Neural progenitor cell (in vitro differentiated cells): ENCODE measurements at places on chromosomes 13 and 19.

DNA sequence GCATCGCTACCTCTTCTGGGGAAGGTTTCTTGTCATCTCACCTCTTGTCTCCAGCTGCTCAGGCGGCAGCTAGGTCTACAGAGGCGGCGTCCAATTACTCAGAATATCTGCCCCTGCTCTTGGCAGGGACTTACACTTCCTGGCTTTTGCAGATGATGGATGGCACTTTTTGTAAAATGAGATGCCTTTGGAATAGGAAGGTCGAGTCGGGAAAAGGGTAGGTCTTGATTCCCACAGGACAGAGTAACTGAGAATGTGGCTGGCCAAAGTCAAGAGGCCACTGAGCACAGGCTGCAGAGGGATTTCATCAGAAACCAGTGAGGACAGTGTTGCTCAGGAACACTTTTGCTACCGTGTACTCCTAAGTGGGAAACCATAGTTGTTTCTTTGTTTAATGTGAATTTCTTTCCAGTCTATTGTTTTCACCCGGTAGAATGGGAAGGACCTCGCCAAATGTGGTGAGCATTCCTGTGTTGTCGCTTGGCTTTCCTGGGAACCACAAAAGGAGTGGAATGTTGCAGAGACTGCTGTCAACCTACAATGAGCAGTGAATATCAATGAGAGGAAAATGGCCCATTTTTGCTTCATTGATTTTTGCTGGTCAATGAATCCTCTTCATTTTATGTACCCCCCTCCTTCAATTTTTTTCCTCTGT, 383.7 kb downstream of the HS6ST3 start:
- DNase-seq: peak; percentile 49

GRCh38 chr13:46631179-46631542, 78.2 kb downstream of the LRCH1 start:
- DNase-seq: no peak

- no peak for DNase-seq
Observed at GRCh38 chr13:18948012-18948663, 233.5 kb downstream of the TUBA3C start.

DNA sequence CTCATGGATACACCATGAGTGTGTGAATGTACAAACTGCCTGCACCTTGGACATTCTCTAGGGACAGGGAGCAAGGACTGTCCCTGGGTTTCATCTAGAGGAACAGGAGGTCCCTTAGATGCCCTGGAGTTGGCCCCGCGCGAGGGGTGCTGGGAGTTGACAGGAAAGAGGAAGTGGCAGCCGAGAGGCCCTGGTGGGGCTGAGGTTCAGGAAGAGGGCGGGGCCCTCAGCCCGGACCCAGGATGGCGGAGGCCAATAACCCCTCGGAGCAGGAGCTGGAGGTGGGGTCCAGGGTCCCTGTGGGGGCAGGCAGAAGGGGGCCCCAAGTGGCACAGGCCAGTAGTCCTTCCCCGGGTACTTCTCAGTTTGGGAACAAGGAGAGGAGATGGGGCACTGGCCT, 6.9 kb downstream of the PKN1 start:
- no peak for DNase-seq

- DNase-seq: no peak
Observed at GRCh38 chr13:96650301-96650886, 343.9 kb downstream of the OXGR1 start.

GRCh38 chr19:55308281-55308680, 16.9 kb downstream of the TMEM150B start:
- DNase-seq: no peak

- DNase-seq: no peak
Observed at GRCh38 chr19:33414667-33415605, 41.4 kb downstream of the CEBPG start.

- DNase-seq: peak; percentile 63
Observed at GRCh38 chr19:1361601-1362386, 21.9 kb upstream of the NDUFS7 start.

- DNase-seq: peak; percentile 61
Observed at GRCh38 chr13:37914781-37915391, 45.3 kb upstream of the TRPC4 start.

DNA sequence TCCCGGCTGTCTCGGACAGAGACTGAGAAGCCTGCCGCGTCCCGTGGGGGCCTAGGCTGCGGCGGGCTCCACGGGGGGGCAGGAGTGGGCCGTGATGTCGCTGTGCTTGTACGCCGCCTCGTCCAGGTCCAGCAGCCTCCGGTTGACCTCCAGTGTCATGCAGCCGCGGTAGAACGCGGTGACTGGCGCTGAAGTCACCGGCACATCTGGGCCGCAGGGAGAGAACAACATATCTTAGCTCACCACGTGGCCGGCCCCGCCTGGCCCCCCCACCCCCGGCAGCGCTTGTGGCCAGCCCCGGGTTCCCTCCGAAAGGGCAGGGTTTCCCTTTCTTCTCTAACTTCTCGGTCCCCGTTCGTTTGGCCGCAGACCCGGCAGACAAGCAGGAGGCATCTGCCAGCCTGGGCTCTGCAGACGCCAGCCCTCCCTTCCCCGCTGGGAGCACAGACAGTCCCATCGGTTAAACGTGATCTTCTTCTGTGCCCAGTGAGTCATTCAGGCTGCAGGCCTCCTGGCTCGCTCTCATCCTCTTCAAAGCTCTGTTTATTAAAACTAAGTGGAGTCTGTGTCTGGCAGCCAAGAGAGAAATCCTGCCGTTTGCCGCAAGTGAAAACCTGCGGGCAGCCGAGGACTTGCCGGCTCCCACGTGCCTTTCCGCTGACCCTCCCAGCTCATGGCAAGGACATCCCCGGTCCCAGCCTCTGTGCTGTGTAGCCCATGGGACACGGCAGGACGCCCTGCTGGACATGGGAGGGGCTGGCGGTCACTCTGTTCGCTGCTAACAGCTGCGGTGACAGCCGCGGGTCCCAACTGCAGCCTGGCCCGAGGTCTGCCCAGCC, 42.8 kb downstream of the GAS6 start:
- no peak for DNase-seq

- no peak for DNase-seq
Observed at GRCh38 chr13:102817907-102818306, 19.0 kb downstream of the BIVM start.

DNA sequence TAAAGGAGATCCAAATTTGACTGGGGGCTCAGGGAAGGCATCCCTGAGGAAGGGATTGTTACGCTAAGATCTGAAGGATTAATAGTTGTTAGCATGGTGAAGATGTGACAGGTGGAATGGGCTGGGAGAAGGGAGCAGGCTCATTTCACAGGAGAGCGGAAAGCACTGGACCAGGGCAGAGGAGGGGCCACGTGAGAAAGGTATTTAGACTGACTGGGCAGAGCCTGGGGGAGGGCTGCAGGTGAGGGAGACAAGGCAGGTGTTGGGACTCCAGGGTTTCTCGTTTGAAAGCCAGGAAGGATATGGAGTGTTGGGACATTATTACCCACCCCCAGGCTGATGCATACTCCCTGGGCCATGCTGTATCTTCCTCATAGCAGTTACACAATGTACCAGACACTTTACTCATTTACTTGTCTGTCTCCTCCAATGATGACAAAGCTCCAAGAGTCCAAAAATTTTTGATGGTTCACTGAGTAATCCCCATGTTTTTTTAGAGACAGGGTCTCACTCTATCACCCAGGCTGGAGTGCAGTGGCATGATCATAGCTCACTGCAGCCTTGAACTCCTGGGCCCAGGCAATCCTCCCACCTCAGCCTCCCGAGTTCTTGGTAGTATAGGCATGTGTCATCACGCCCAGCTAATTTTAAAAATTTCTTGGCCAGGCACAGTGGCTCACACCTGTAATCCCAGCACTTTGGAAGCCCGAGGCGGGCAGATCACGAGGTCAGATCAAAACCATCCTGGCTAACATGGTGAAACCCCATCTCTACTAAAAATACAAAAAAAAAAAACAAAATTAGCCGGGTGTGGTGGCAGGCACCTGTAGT, 2.3 kb downstream of the TRAPPC6A start:
- no peak for DNase-seq

- DNase-seq: no peak
Observed at GRCh38 chr13:80329250-80329649, 11.7 kb downstream of the SPRY2 start.

DNA sequence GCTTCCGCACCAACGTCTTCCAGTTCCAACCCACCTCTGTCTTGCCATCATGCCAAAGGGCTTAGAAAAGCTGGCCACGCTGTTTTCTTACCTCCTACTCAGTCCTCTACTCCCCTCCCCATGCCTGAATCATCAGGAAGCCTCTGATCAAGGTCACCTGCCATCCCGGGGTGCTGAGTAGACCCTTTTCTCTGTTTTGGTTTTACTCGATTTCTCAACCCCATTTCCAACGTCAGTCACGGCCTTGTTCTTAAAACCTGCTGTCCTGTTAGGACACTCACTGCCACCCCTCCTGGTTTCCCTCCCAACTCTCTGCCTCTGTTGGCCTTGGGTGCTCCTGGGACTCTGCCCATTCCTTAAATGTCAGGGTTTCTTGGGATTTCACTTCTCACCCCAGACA, 350.1 kb downstream of the FOXO1 start:
- DNase-seq: no peak

- no peak for DNase-seq
Observed at GRCh38 chr19:50361290-50362029, 4.0 kb downstream of the NAPSA start.

DNA sequence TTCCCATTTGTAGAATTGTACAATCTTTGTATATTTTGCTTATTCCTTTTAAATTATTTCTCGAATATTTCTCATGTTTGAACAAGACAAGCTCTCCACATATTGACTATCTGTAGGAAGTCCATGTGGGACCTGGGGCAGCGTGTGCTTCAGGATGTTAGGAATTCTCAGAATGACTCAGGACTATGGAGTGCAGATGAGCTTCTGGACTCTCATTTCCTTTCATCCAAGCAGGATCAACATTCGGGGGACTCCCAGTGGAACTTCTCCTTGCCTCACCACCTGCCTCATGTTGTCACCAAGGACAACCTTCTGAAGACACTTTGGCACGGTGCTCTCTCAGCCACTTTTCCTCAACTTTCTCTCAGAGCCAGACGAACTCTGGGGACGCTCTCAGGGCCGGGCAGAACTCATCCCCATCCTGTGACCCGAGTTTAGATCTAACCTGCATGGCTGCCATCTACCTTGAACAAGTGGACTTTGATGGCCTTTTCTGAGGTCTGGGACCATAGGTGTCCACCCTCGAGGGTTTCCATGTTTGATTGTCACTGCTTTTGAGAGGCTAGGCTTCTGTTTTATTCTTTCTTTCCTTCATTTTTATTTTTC, 441.7 kb downstream of the IRS2 start:
- no peak for DNase-seq

DNA sequence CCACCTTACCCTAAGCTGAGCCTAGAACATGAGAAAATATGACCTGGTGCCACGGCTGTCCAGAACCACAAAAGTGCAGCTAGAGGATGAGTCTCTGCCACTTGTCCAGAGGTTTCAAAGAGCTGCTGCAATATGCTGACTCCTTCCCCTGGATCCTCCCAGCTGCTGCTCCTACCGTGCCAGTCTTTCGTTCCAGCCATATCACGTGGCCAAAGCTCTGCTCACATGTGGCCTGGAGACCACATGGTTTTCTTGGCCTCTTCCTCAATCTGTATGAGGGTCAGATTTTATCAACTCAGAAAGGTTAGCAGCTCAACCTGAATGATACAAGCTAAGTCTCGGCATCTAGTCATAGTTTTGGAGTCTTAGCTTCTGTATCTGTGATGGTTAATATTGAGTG, 3.2 kb upstream of the SACS start:
- no peak for DNase-seq

DNA sequence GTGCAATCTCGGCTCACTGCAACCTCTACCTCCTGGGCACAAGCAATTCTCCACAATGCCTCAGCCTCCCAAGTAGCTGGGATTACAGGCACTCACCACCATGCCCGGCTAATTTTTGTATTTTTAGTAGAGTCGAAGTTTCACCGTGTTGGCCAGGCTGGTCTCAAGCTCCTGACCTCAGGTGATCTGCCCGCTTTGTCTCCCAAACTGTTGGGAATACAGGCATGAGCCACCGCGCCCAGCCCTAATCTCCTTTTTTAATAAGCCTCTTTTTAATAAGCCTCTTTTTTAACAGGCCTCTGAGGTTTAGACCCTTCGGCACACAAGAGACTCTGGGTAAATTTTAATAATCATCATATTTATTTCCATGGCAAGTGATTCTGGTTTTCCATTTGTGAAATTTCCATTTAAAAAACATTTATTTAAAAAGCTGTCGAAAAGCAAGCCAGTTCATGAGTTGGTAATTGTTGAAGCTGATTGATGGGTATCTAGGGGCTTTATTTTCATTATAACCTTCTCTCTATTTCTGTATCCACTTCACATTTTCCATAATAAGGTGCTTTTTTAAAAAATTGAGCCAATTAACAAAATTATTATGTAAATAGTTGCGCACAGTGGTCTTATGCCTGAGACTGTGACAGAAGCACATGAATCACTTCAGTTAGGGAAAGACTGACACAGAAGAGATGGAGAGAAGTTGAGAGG, 11.8 kb downstream of the POU2F2 start:
- DNase-seq: no peak

GRCh38 chr13:93502987-93503615, 276.5 kb downstream of the GPC6 start:
- no peak for DNase-seq

- DNase-seq: no peak
Observed at GRCh38 chr13:40652588-40652940, 13.9 kb downstream of the FOXO1 start.

GRCh38 chr13:32476021-32476731, 48.2 kb upstream of the N4BP2L1 start:
- DNase-seq: no peak

- DNase-seq: peak; percentile 87
Observed at GRCh38 chr13:71864094-71864985, 2.7 kb downstream of the DACH1 start.

DNA sequence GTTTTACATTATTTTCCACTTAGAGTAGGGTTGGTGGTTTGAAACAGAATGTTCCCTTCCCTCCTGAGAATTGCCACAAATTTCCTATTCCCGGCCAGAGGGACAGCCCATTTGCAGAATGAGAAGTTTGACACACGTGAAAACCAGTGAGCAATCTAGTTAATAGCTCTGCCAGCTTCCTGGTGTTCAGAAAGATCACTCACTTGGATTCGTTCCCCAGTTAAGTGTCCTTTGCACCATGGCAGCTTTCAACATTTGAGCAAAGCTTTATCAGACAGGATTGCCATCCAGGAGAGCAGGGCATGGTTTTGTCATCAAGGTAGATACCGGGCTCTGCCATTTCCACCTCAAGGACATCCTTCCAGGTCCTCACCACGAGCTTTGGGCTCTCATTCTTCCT, 28.2 kb downstream of the RASL11A start:
- no peak for DNase-seq

GRCh38 chr19:29372461-29372860, 153.3 kb upstream of the VSTM2B start:
- no peak for DNase-seq

- no peak for DNase-seq
Observed at GRCh38 chr13:41563341-41563983, 106.1 kb downstream of the RGCC start.

- DNase-seq: no peak
Observed at GRCh38 chr19:2038284-2039088, 12.6 kb downstream of the MKNK2 start.

- no peak for DNase-seq
Observed at GRCh38 chr13:90605664-90606063, 741.8 kb upstream of the MIR17HG start.
